D721Med (cell line): ENCODE measurements at places on chromosomes 3 and 15.
A peak's percentile ranks its signal among the peaks of the same experiment; 100 is the strongest.

DNA sequence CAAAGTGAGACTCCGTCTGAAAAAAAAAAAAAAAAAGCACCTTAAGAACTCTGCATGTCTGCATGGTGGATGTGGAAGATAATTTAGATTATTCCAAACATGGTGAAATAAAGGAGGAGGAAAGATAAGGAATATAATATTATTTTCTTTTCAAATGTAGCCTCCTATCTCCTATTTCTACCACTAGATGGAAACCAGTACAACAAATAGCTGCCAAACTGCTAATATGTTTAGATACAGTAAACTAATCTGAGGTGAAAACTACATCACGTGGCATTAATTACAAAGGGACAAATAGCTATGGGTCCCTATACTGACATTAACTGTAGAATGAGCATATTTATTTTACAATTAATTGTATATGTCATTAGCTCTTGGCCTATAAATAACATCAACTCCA is 197.8 kb downstream of the TBC1D5 start:
- DNase-seq: no peak

- DNase-seq: no peak
Measured at GRCh38 chr3:176964661-176965060, 232.6 kb downstream of the TBL1XR1 start.

DNA sequence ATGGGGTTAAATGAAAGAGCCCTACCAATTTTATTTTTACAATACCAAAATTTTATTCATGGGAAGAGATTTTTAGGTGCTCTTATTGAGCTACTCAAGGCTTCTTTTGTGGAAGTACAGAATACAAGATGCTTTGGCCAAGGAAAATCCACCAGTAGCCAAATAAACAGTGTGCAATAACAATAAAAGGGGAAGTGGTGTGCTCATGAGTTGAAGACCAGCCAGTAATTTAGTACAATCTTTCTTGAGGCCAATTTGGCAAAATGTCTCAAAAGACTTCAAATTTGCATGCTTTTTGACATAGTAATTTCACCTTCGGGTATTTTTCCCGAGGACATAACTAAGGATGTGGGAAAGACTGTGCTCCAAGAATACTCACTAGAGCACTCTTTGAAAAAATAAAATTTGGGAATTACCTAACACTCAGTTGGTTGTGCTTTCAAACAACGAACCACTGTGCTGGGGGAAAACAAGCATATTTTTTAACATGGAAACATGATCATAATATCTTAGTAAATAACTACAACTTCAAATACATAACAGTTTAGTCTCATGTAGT is 294.0 kb downstream of the DIPK2A start:
- DNase-seq: no peak

- no peak for DNase-seq
Measured at GRCh38 chr3:160369784-160370183, 29.2 kb downstream of the IFT80 start.

DNA sequence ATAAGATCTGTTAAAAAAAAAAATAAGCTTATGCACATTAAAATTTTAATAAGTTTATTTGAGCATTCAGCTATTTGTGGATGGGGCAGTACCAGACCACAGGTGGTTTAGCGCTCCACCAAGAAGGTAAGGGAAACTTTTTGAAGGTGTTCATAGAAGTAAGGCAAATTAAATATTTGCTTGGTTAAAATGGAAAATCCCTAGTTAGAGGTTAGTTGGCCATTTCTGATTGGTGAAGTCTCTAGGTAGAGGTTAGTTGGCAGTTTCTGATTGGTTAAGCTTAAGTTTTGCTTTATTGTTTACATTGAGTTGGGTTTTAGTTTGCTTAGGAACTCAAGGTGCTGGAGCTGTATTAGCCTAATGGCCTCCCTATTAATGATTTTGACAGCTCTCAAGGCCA is 30.7 kb downstream of the SCN11A start:
- DNase-seq: no peak

GRCh38 chr15:70453238-70453637 is 310.1 kb downstream of the UACA start:
- no peak for DNase-seq

DNA sequence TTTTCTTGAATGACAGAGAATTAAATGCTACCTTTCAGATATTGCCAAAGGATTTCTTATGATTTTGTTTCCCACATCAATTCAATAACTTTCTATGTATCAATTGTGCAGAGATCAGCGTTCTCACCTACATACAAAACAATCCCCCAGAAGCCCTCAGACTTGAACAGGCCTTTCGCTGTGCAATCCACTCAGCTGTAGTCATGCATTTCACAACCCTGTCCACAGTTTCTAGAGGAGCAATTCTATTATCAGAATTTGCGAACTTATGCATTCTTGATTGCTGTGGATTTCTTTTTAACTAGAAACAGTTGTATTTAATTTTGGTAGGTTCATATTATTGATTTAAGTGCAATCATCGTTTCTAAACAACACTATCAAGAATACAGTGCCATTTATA is 13.7 kb upstream of the ALCAM start:
- DNase-seq: no peak

- no peak for DNase-seq
Measured at GRCh38 chr3:97610626-97611025, 153.9 kb upstream of the ARL6 start.

- DNase-seq: no peak
Measured at GRCh38 chr3:127560051-127560787, 30.3 kb downstream of the TPRA1 start.

- no peak for DNase-seq
Measured at GRCh38 chr15:90337256-90337655, 14.8 kb upstream of the ZNF774 start.

DNA sequence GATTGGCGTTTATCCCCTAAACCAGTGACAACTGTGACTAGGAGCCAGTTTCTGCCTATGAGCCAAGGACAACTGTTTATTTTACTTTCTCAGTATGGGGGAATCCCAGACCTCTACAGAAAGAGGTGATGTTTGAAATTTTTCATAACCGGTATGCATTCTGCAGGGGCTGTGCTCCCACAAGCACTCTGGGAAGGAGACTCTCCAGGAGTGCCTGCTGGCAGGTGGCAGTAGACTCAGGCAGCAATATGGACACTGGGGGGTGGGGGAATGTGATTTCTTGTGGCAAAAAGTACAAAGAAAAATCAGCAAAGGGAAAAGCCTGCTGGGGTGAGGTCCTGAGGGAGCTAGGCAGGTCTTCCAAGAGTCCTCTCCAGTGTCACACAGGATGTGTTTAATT is 5.9 kb downstream of the TGM4 start:
- no peak for DNase-seq

- no peak for DNase-seq
Measured at GRCh38 chr3:58154626-58155449, 55.9 kb downstream of the DNASE1L3 start.

DNA sequence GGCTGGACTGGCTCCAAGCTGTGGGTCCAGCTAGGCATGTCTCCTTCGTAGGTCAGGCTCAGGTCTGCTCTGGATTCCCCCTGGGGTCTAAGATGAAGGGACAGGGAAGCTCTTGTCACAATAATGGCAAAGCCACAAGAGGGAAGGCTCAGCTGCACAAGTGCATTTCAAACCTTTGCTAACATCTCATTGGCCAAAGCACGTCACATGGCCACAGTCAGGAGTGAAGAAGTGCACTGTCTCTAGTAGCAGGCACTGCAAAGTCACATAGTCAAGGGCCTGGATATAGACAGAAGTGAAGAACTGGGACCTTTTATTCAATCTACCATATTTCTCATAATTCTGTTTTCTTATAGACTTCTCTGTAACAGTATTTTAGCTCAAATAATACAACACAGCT is 20.1 kb downstream of the DLEC1 start:
- DNase-seq: no peak

DNA sequence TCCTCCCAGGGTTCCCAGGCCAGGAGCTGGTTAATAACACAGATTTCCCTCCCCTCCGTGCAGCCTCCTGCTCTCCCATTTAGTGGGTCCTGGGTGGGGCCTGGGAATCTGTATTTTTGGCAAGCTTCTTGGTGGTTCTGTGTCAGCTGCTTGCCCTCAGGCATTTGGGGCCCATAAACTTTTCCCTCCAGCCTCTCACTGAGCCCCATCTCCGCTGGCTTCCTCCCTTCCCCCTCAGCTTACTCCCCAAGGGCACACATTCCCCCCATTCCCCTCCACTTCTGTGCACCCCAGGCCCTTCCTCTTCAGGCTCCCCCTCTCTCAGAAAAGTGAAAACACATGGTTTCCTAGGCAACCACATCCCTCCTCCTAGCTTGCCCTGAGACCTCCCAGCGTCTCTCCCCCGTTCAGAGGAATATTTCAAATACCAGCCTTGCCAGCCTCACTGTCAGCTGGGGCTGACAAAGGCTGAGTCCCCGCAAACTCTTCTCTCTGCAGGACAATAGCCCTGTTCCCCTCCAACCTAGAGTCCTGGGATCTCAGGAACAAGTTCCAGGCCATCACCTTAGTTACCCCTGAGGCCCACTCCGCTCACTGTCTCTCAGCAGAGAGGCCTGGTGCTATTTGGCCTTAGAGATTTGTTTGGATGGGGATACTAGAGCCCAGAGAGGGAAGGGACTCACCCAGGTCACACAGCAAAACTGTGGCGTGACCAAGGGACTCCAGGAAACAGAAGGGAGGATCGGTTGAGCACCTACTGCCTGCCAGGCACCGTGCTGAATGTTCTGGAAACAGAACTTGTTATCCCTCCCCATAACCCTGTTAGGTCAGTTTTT is 44.6 kb upstream of the SMAD6 start:
- no peak for DNase-seq

- DNase-seq: no peak
Measured at GRCh38 chr3:86815880-86816279, 175.1 kb downstream of the VGLL3 start.

DNA sequence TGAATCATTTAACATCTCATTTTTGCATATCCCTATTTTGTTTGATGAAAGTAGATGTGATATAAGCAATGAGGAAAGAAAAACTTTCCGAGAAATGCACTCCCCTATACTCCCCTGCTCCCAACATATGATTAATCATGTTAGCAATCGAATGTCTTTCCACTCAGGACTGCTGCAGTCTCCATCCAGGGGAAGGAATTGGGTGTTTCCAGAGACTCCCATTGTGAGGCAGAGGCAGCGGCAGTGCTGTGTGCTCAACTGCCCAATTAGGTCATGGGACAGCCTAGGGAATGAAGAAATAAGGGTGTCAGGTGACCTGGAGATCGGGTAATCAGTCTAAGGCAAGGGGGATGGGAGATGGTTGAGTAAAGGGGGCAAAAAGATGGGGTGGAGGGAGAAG is 268.6 kb upstream of the MEIS2 start:
- DNase-seq: no peak

DNA sequence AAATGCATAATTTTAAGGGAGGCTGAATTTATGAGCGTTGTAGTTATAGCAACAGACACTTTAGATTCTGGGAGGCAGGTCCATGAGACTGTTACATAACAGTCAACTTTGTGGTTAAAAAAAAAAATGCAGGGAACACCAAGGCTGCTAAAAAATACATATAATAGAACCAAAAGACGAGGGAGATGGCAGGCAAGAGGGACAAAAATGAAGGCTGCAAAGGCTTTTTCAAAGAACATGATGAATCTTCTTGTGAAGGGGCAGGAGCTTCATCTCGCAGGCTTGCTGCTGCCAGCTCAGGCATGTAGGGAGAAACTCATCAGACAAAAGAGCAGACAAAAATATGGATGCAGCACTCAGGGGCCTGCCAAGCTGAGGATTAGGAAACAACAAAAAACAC is 243.9 kb downstream of the SHQ1 start:
- no peak for DNase-seq

- DNase-seq: no peak
Measured at GRCh38 chr3:126487151-126487771, 11.6 kb upstream of the ZXDC start.

- no peak for DNase-seq
Measured at GRCh38 chr15:28267727-28268126, 54.3 kb downstream of the HERC2 start.

GRCh38 chr15:99509686-99510461 is 55.9 kb upstream of the MEF2A start:
- no peak for DNase-seq

GRCh38 chr15:61153291-61153690 is 75.8 kb downstream of the RORA start:
- DNase-seq: no peak

- DNase-seq: no peak
Measured at GRCh38 chr15:63879995-63880394, 46.2 kb upstream of the HERC1 start.

DNA sequence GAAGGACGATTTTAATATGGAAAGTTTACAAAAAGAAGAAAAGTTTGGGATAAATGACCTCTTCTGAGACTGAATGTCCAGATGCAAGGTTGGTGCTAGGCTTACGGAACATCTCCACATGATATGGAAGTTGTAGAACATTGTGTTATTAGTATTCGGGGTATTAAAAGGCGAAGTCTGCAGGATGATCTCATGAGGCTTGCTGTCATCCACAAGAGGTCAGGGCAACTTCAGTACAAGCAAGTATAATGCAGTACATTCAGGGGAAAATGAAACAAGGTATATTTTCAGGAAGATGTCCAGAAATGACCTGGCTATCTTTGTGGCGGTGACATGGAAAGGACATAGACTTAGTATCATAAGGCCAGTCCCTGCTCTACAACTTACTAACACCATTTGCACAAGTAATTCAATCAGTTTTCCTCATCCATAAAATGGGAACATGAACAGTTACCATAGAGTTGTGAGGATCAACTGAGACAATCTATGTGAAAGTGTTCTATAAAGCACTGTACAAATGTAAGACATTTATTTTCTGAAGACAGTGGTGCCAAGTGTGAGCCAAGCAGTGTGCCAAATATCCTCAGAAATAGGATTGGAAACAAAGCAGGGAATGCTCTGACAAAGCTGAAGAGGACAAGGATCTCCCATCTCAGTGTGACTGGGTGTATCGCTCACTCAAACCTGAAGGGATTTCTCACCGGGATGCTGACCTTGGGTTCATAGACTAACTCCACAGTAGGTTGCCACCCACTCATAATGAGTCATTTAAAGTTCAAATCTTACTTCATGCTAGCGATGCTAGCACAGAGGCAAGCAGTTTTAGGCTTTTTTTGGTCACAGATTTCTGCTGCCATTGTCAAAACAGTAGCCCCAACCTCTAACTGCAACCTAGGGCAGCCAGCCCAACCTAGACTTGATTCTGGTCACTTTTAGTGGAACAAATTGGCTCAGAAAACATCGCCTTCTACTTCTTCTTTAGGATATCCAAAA is 118.3 kb downstream of the TIGIT start:
- no peak for DNase-seq

DNA sequence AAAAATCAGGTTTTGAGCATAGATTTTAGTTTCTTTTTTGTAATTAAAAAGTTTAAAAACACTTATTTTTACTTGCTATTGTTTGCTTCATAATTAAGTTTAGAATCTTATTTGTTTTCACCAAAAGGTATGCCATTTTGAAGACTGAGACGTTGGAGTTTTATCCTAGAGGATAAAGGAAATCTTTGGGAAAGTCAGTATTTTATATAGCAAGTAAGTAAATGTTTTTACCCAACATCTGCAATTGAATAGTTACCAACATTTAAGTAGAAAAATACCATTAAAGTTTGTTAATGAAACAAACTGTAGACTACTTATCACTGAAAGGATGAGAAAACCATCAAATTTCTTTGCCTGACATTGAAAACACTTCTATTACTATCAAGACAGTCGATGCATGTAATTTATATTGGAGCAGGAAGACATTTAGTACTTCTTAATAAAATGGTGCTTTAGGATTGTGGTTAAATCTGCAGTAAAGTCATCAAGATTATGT is 14.0 kb upstream of the CHD2 start:
- DNase-seq: no peak

GRCh38 chr3:195897081-195897852 is 11.1 kb downstream of the TNK2 start:
- DNase-seq: no peak

GRCh38 chr15:74725845-74726773 is 781 bp upstream of the CYP1A1 start:
- DNase-seq: peak; percentile 53
